AG10803 (cell line): ENCODE measurements at places on chromosomes 6 and 20.

GRCh38 chr6:29602564-29603361 is 17.8 kb downstream of the OR2H2 start:
- no peak for DNase-seq

DNA sequence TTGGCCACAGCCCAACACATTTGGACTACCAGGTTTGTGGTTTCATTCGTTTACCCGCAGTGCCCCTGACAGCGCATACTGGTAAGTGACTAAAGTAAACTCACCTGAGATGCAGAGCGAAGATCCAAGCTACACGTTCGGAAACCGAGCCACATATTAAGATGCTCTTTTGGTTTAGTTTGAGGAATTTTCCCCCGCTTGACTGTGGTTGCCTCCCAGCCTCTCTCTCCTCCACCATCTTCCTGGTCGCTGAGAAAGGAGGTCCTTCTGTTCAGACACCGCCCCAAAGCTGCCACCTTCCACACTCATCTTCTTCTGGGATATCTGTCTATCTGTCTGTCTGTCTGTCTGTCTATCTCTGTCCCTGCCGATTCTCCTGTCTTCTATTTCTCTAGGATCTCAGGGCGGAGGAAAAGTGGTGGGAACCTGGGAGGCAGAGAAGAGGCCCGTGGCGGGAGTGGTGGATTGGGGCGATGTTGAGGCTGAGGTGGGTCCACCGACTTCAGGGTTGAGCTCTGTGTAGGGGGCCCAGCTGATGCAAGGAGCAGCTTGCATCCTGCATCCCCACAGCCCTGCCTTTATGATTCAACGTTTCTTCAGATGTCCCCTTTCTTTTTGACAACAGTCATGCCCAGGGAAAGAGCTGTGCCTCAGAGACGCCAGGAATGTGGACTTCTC is 196.9 kb upstream of the ZNF184 start:
- DNase-seq, result no peak

DNA sequence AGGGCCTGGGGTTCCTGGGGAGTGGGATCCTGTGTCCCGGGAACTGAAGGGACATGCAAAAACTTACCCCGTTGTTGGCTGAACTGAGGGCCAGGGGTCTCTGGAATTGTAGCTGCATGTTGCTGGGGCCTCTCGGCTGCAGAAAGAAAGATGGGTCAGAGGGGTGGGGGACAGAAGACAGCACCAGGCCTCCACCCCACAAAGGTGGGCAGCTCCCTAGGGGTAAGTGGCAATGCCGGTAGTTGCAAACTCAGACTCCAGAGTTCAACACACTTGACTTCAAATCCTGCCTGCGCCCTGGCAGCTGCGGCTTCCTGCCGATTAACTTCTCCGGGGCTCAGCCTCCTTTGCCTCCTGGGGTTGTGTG is 4.8 kb downstream of the ZBP1 start:
- no peak for DNase-seq

DNA sequence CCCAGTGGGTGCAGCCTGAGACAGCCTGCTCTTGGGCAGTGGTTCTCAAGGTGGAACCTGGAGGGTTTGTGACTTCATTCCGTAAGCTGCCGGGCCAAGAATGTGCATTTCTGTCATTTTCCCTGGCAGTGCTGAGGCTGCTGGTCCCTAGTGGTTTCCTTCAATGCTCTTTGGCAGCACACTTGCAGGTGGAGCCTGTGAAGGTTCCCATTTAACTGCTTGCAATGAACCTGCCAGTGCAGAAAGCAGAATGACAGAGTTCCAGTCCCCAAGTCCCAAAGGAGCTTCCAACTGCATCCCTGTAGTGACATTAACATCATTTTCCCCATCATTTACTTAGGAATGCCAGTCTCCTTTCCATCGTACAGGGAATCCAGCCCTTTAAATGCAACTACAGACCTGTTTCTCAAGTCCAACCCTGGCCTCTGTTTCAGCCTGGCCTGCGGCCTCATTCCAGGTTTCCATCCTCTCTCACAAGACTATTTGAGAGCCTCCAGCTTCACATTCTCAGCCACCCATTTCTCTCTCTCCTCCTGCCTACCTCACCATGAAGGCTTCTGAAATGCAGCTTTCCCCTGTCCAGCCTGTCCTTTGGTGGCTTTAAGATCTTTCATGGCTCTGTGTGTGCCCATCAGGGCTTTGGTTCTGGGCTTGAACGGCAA is 149.7 kb upstream of the GGTLC1 start:
- DNase-seq, result no peak

DNA sequence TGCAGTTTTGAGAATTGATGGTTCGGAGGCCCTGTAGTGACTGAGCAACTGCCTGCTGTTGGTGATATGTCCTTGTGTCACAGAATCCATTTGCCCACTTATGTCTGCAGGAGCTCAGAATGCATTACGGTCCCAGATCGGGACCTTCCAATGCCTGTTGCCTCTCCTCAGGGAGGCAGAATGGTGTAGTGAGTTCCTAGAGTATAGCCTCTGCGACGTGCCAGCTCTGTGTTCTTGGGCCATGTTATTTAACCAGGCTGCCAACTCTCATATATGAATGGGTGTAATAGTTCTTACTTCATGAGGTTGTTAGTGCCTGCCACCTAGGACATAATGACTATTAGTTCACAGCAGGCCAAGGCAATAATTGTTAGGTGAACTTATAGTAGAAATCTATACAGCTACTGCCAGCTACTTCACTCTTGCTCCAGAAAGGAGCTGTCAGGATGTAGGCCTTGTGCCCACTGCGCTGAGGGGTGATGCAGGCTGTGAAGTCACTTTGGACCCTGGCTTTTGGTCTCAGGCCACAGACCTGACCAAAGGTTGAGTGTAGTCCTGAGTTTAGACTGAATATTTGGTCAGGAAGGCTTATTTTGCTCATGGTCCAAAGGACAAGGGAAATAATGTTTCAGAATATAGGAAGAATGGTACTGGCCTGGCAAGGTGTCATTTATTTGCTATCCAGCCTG is 82.1 kb downstream of the ASXL1 start:
- no peak for DNase-seq

GRCh38 chr6:25017932-25018567 is 82.3 kb upstream of the RIPOR2 start:
- peak; percentile 55 for DNase-seq

GRCh38 chr6:139161817-139162284 is 27.0 kb downstream of the HECA start:
- no peak for DNase-seq

DNA sequence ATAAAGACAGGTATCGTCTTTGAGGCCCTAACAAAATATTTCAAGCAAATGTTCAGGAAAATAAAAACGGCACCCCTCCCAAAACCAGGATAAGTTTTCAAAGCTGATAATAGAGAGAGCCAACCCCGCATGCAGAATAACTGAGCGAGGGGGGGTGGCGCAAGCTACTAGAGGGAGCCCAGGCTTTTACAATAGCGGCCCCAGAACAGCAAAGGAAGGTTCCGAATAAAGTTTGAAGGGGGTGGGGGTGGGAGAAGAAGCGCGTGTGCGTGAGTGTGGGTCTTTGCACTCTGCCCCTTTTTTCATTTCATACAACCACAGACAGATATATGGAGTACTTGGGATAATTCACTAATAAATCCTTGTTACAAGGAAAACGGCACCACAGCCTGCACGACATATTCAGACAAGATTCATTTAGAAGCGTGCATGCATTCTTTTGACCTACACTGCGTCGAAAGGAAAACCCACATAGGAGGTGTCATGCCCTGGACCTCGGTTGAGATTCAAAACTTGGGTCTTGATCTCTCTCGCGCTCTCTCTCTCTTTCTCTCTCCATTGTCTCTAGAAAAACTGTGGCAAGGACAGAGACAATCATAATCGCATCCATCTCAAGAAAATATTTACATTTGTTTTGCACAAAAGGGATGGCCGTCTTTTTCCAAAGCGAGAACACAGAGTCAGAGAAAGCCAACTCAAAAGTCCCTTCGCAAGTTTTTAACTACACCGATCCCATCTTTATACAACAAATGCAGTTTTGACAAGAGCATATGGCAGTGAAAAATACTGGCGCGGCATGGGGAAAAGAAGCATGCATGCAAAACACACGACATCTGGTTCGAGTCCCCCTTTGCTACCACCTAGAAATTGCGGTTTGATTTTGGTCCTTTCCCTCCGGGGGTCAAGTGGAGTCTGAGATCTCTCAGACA is 1.6 kb downstream of the OLIG3 start:
- no peak for DNase-seq

GRCh38 chr6:170069611-170070010 is 221.3 kb downstream of the DLL1 start:
- DNase-seq, result no peak

DNA sequence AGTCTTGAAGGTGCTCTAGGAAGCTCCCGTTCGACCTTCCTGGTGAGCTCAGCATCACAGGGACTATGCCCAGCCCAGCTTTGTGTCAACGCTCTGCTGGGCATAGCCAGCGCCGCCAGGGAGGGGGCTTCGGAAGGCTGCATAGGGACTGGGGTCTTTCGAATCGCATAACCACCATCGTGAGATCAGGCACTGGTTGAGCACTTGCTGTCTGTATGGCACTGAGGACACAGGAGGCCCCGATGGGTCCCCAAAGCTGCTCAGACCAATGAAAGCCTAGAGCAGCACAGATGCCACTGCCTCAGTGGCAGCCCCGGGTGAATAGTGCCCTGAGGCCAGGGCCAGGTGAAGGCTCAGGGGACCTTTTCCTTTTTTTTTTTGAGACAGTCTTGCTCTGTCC is 96.7 kb downstream of the TAF4 start:
- no peak for DNase-seq

DNA sequence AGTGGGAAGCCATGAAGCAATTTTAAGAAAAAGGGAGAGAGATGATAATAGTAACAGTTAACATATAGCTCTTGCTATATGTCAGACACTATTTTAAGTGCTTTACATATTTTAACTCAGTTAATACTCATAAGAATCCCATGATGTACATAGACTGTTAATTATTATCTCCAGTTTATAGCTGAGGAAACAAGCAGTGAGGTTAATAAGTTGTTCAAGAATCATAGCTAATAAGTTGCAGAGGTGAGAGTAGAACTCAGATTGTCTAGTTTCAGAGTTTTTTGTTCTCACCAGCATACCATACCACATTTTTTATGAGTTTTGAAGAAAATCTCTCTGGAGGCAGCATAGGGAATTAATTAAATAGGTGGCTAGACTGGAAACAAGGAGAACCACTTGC is 144.6 kb upstream of the MMS22L start:
- no peak for DNase-seq

DNA sequence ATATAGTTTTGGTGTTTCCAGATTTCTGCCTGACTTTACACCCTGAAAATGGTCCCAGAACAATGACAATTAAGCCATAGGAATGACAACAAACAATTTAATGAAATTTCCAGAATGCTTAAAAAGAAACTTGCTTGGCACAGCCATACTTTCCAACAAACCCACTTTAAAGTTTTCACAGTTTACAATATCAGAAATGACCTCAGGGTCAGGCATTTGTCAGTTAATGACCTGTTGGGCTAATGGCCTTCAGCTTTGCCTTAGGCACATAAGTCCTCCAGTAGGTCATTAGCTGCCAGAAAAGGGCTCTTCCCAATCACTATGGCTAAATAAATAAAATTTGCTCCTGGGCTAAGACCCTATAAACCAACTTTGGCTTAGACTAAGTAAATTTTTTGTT is 144.6 kb upstream of the BEND3 start:
- DNase-seq, result no peak

DNA sequence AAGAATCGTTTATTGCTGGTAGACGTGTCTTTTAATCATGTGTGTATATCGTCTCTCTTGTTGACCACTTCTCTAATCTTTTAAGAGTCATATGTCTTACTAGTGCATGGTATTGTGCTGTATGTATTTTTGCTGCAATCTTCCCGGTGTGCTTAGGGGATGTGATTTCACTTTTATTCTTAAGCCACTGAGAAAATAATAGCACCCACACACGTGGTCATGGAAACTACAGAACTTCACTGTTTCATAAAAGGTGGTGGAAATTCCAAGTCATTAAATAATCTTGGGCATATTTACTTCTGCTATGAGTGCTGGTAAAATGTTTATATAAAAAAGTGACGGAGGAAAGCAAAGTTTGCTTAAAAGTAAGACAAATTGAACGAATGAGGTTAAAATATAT is 3.0 kb upstream of the CDYL start:
- no peak for DNase-seq

GRCh38 chr20:19764207-19764606 is 6.1 kb downstream of the RIN2 start:
- no peak for DNase-seq

DNA sequence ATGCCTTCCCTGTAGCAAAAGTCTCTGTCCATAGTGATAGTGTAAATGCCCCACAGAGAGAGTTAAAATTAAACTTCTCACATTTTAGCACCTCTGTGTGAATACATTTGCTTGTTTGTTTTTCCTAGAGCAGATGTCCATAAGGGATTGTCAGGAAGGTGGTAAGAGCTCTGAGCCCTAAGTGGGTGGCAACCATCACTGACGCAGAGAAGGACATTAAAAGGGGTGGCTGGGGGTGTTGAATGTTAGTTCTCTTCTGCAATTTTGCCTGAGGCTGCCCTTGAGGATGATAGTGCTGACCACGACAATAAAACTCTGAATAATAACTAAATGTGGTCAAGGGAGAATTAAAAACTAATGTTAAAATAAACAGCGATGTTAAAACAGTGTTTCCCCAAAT is 174.3 kb upstream of the ID4 start:
- no peak for DNase-seq

DNA sequence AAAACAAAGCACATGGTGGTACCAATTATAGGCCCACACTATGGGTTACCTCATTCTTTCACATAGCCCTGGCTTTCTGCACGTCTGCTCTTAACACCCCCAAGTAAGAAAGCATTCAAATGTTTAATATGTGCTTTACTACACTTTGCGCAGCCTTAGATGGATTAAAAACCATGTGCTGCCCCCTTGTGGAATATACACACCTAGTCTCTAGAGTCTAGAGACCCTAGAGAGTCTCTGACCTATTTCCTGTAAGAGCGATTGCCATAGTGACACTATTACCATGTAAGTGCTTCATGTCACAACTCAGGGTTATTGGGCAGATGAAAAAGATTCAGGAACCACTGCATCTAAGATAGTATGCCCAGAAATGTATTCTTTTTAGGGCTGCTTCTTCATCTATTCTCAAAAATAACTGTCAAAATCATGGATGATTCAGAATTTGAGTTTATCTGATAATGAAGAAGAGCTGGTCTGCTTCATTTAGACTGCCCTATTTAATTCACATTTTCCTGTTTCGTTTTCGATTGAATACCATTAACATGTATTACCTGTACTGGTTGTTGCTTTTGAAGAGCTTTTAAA is 186.3 kb downstream of the ADGB start:
- DNase-seq, result peak; percentile 21

DNA sequence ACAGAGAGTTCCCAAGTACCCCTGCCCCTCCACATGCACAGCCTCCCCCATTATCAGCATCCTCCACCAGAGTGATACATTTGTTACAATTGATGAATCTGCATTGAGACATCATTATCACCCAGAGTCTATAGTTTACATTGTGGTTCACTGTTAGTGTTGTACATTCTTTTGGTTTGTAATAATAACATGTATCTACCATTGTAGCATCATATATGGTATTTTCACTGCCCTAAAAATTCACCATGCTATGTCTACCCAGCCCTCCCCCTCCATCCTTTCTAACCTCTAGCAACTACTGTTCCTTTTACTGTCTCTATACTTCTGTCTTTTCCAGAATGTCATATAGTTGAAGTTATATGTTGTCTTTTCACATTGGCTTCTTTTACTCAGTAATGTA is 273.9 kb upstream of the RNF217 start:
- no peak for DNase-seq
